Smooth muscle cell of bladder (primary cell): ENCODE measurements at places on chromosomes 5 and 9. TPM values are rescaled to one million over a fixed set of nuclear protein-coding genes. Genes with fewer than 3 reads are reported as not detected.

The GLRA1 gene
- total RNA-seq: not detected in 2 replicates

The SOX30 gene
- not detected in 2 replicates for total RNA-seq

The EIF4E1B gene
- total RNA-seq: not detected in 2 replicates

The ADAMTS13 gene
- total RNA-seq: 1.00 and 2.2 TPM in 2 replicates

The GDNF gene
- total RNA-seq: 0.28 and 0.65 TPM in 2 replicates

The IRX1 gene
- total RNA-seq: 0.09 TPM in 1 of 2 replicates, not detected in the other

The HARS2 gene
- total RNA-seq: 24.6 and 27.1 TPM in 2 replicates

The ARL10 gene
- total RNA-seq: 4.7 and 9.5 TPM in 2 replicates

The TSLP gene
- total RNA-seq: 3.4 and 3.8 TPM in 2 replicates

The PTBP3 gene
- 12.8 and 13.0 TPM in 2 replicates for total RNA-seq

The TGFBI gene
- total RNA-seq: 1,832 and 2,186 TPM in 2 replicates

The DRD1 gene
- under 0.01 and 0.14 TPM in 2 replicates for total RNA-seq

The LAMC3 gene
- total RNA-seq: 0.09 and 0.28 TPM in 2 replicates

The MEGF10 gene
- total RNA-seq: 0.14 TPM in 1 of 2 replicates, not detected in the other

The FOXD4L3 gene
- not detected in 2 replicates for total RNA-seq

The GABRP gene
- not detected in 2 replicates for total RNA-seq

The PMPCA gene
- total RNA-seq: 35.4 and 47.1 TPM in 2 replicates

The LRRC14B gene
- not detected in 2 replicates for total RNA-seq

The IFNA21 gene
- total RNA-seq: not detected in 2 replicates

The SLC12A7 gene
- total RNA-seq: 13.5 and 16.1 TPM in 2 replicates

The FGF1 gene
- 0.92 and 1.1 TPM in 2 replicates for total RNA-seq

The PCDHA3 gene
- 0.14 and 0.28 TPM in 2 replicates for total RNA-seq
